Activated CD4-positive, alpha-beta T cell treated with anti-CD3 and anti-CD28 coated beads for 1 hour (primary cell): ENCODE measurements at places on chromosomes 12 and 14.

DNA sequence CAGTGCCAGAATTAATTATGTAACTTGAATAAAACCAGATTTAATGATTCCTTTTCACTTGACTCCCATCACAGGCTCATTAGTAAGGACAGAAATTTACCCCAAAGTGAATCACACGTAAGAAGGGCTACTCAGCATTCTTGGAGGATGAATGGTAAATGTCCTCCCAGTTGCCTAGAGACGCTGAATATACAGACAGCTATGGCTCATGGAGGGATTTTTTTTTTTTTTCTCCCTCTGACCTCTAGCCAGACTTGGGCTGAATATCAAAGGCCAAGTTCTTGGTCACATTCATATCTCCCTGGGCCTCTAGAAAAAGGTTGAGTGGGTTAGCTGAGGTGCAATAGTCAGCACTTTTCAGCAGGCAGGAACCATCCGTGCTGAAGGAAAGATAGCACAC is 77.5 kb downstream of the PHLDA1 start:
- DNase-seq: no peak

DNA sequence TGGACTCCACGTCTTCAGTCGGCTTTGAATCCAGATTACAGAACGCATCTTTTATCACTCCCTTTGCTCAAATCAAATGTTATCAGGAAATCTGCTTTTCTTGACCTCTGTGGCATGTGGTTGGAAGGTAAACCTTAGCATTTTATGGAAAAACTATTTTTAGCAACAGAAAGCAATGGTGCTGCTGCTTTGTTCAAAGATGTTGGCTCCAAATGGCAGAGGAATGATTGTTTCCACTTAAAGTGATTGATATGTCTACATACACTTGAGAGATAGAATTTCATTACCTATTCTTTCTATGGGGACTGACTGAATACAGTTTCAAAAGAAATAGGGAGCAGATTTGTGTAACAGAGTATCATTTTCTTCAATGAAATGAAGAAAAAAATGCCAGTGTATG is 761.2 kb downstream of the NOVA1 start:
- DNase-seq: no peak

- no peak for DNase-seq
These were observed 89.7 kb downstream of the TMCC3 start for GRCh38 chr12:94560431-94561221.

DNA sequence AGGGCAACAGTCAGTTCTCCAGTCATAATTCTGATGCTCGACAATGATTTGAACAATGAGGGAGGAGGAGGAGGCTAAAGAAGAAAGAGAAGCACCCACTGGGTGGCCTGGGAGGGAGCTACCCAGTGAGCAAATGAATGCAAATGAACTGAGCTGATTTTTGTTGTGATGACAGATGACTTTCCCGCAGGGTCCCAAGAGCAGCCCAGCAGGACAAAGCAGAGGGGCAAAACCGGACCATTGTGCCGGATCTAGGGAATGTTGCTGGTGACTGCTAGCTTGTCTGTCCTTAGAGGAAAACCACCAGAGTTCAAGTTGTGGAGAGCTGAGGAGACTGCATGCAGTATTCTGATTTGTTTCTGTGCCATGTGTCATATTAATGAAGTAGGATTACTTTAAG is 162.8 kb downstream of the MON2 start:
- DNase-seq: no peak

- no peak for DNase-seq
These were observed 27.5 kb downstream of the RAP1B start for GRCh38 chr12:68638171-68638570.

DNA sequence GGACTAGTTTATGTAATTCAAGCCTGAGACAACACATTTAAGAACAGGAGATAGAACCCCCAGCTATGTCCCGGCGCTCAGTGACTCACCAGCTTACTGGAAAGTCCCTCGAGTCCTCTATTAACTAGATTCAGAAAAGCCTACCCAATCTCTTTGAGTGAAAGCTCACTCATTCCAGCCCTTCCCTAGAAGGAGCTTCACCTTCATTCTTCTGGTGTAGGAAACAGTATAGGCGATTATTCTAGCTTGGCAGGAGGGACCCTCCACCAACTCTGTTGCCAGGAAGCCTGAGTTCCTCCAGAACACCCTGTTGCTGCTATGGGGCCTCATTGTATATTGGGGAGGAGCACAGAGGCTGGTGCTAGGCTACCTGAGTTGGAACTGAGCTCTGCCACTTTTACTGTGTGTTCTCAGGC is 57.2 kb upstream of the AEBP2 start:
- no peak for DNase-seq

DNA sequence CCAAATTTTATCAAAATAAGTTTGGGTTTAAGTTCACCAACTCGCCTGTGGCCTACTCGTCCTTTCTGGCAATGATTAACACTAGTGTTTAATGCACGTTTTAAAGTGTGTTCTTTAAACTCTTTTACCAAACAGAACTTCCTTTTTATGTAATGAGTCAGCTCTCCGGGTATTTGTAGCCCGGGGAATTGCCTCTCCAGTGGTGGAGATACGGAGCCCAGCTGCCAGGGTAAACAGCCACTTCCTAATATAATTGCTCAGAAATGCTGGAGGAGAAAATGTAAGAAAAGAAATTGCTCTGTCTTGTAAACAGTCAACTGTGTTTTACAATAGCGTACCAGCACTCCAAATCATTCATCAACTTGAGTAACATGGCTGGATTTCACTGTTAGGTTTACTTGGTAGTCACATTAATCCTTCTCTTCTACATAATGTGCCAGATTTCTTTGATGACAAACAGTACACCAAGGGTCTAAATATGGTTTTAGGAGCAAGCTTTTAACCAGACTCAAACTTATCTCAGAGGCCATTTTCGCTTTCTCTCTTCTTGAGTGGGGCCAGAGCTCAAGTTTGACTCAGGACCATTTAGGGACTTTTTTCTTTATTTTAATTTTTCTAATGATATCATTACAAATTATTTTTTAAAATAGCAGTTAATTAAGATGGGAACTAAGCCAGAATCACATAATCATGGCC is 101.2 kb upstream of the SLC38A2 start:
- no peak for DNase-seq

DNA sequence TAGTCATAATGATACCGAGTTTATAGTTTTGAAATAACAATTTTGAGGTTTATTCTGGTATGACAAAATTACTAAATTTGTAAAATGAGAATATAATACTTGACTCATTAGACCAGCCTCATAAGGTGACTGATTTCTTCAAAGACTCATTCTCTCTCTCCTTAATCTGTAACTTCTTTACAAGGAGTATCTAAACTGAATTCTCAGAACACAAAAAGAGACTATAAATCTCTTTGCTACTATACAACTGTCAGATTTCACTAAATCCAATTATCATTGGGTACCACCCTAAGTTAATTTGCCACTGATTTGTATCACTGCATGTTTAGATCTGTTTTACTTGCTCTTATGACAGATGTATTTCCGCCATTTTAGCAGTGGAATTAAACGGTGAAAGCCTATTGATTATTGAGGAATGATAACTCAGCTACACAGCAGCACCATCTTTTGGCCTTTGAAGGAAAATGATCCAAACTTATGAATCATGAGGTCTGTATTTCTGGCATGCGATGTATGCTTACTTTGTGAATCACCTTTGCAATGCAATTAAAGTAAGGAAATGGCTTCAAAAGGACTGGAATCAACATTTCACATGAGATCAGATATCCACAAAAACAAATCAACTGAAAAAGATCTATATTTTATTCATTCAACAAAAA is 161.2 kb downstream of the RERGL start:
- no peak for DNase-seq

GRCh38 chr12:88628856-88629509 is 48.7 kb upstream of the KITLG start:
- DNase-seq: no peak

DNA sequence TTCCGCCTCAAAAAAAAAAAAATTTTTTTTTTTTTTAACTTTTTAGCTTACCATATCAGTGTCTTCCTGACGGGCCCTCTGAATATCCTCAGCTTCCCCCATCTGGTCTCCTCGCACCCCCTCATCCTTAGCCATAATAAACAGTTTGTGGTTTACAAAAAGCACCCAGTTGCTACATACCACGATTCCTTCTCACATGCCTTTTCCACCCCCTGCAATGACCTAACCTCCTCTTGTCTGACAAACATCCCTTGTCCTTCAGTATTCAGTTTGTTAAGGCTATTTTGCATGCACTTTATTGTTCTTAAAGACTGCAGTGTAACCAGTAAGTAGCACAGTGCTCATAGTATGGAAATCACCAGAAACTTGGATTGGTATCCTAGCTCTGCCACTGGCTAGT is 88.5 kb downstream of the PPM1H start:
- DNase-seq: no peak

- DNase-seq: peak; percentile 48
These were observed 22.3 kb upstream of the P2RX7 start for GRCh38 chr12:121110211-121110940.

- DNase-seq: no peak
These were observed 247.8 kb downstream of the MSRB3 start for GRCh38 chr12:65526311-65526710.

DNA sequence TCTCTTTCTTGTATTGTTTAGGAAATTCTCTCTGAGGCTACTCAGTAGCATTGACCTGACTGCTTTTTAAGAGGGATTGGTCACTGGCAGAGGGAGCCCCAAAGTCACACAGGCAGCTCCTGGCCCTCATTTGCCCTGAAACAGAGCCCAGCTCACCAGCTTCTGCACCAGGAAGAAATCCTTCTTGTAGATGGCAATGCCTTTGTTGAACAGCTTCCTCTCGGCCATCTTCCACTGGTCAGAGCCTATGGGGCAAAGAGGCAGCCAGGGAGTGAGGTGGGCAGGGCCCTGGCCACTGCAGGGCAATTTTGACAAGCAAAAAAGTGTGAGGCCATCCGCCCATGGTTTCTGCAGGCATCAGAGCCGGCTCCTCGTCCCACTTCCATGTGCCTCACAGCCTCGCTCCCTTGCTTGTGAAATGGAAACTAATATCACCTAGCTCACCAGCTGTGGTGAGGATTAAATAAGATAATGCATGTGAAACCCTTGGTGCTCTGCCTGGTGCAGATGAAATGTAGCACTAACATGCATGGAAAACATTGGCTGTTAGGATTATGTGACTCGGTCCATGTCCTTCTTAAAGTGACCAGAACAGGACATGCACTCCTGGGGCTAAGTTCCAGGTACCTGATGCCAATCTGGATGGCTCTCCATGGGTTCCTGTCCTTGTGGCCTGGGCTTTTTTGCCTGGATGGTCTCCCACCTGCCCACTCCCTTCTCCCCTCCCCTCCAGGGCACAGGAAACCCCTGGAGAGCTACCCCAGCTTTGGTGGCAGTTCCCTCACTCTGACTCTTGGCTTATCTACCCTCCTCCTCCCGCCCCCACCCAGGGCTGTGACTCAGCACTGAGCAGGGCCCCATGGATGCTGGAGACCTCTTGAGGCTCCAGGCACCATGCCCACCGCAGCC is 11.2 kb upstream of the PNMA1 start:
- no peak for DNase-seq

- DNase-seq: no peak
These were observed 87.9 kb downstream of the SYNE3 start for GRCh38 chr14:95428557-95428956.

GRCh38 chr14:73457924-73458182 is 493 bp downstream of the NUMB start:
- no peak for DNase-seq
